Fibroblast of the conjunctiva (primary cell): ENCODE measurements at places on chromosomes 12 and 14.

- DNase-seq = no peak
Measured at GRCh38 chr12:129213551-129213950, 360.3 kb downstream of the GLT1D1 start.

- no peak for DNase-seq
Measured at GRCh38 chr14:59055006-59055405, 133.5 kb upstream of the DAAM1 start.

GRCh38 chr12:45426294-45426693 lies 210.4 kb downstream of the ANO6 start:
- no peak for DNase-seq

GRCh38 chr12:81726634-81727033 lies 32.5 kb downstream of the PPFIA2 start:
- no peak for DNase-seq

GRCh38 chr12:108955225-108955835 lies 65.5 kb downstream of the SVOP start:
- DNase-seq = no peak
